ENCODE measurements at places on chromosomes 11 and 22.

DNA sequence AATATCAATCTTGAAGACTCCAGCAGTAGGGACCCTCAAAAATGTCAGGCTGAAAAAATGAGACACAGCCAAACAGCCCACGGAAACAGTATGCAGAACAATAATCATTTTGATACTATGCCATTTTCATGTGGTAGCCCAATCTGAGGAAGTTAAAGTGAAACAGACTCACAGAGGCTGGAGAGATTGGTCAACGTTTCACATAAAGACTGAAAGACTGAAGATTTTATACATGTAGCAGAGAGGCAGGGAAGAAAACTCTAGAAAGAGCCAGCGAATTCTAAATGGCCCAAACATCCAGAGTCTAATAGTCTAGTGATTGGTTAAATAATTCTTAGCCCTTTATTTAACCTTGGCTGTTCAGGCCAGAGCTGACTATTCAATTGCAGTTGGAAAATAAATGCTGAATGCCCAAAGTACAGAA lies 49.4 kb downstream of the MAML2 start:
- DNase-seq: no peak

DNA sequence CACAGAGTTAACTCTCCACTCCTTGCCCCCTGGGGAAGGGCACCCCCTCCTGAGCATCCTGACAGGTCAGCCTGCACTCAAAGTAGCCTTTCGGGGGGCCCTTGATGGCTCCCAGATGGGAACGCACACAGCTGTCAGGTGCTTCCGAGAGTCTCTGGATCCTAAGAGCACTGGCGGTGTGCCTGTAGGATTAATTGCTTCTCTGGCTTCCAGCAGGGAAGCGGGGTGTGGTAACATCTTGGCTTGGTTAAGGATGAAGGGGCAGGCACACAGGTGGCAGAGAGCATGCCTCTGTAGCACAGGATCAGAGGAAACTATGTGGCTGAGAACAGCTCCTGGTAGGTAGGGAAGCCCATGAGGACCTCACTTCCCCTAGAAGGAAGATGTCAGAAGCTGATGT lies 199.8 kb downstream of the MIAT start:
- no peak for DNase-seq

GRCh38 chr11:69157156-69157821 lies 1.6 kb downstream of the SMIM38 start:
- DNase-seq: no peak

DNA sequence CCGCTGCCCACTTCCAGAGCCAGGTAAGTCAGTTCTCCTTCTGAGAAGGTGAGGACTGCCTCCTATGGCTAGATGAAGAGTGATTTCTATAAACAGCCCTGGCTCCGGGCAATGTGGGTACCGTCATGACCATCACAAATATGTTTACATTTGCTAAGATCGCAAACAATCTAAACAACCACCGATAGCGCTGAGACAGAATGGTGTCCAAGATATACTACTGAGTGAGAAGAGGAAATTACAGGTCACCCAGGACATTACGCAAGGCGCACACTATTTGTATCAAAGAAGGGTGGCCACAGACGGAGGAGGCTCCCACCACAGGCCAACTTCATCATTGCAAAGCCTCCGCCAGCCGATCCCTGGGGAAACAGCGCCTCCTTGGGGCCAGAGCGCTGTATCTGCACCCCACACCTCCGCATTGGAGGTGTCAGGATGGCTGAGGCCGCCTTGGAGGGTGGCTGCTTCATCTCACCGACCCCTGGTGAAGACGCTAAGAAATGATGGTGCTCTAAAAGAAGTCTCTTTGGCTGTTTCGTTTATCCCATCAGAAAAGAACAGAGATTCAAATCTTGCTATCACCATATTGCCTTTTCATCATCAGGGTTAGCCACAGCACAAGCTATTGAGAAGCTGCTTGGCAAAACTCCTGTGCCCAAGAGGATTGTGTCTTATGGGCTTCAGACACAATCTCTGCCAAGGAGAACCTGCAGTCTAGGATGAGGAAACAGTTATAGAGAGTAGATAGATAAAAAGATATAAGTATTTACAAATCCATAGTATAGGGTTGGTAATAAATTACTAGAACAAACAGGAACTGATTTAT lies 12.3 kb upstream of the ASRGL1 start:
- peak; percentile 70 for DNase-seq

GRCh38 chr11:126525216-126525615 lies 169.7 kb downstream of the ST3GAL4 start:
- DNase-seq: no peak

- no peak for DNase-seq
Observed at GRCh38 chr22:43745411-43745770, 66.7 kb downstream of the EFCAB6 start.

GRCh38 chr11:34145847-34146381 lies 40.5 kb downstream of the NAT10 start:
- no peak for DNase-seq

DNA sequence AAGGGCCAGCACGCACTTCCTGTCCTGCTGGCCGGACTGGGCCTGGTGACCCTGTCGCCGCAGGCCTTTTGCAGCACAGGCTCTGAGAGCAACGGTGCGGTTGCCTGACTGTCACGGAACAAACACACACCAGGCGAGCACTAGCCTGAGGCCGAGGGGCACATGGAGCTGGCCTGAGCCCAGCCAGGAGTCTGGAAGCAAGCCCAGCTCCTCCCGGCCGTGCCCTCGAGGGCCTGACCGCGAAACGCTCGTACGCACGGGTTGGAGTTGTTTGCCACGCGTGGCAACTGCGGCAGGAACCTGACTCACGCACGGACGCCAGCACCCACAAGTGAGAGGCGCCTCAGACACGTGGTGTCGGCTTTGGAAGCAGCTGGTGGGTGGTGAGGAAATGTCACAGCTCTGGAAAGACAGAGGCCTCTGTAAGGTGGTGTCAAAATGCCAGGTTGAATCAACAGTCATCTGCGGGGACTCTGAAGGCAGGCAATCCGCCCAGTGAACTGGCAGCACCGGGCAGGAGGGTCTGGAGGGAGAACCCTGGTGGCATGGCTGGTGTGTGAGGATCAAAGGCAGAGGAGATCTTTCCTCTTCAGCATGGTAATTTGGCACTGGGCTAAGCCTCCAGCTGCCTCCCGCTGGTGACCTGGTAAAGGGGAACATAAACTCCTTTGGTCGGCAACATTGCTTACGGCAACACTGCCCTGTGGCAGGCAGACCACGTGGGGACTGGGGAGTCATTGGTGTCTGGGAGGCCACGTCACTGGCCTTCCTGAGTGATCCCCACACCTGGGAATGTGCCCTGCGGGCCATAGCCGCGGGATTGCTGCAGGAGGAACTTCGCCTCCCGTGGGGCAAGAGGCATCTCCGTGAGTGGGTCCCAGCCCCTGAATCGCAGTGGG lies 15.3 kb upstream of the IL17REL start:
- peak; percentile 35 for DNase-seq

Measured in HT1080 (cell line).